Urinary bladder (tissue), 4 donors: ENCODE measurements at places on chromosomes 1 and 21. TPM values are rescaled to one million over a fixed set of nuclear protein-coding genes. Genes with fewer than 3 reads are reported as not detected.

GRCh38 chr21:36709868-36710728 lies 11.2 kb downstream of the SIM2 start:
- no peak for DNase-seq

GRCh38 chr1:151294742-151295462 lies 12.8 kb downstream of the ZNF687 start:
- DNase-seq: no peak

DNA sequence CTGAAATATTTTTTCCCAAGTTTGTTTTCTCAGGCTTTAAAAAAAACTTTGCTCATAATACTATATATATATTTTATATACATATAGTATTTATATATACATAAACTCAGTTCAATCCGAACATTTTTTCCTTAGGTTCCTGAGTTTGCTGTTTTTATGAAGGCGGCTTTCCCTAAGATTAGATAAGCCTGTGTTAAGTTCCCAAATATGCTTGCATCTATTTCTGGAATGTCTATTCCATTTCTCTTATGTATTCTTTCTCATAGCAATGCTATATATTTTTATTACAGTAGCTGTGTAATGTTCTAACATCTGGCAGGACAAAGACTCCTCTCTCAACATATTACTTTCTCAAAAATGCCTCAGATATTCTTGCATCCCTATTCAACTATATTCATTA lies 45.9 kb downstream of the ADSS2 start:
- DNase-seq: no peak

- no peak for DNase-seq
Observed at GRCh38 chr1:31980835-31981455, 32.7 kb upstream of the KHDRBS1 start.

- no peak for DNase-seq
Observed at GRCh38 chr1:30804352-30804751, 46.8 kb upstream of the LAPTM5 start.

GRCh38 chr1:43007377-43008114 lies 48.9 kb upstream of the SLC2A1 start:
- no peak for DNase-seq

The LAMC2 gene
- 4.3 TPM for total RNA-seq
